ENCODE measurements at places on chromosomes 4 and X. TPM values are rescaled to one million over a fixed set of nuclear protein-coding genes. Genes with fewer than 3 reads are reported as not detected.

ATP1B4 gene
- polyA plus RNA-seq, result not detected

HELT gene
- polyA plus RNA-seq, result not detected

XAGE3 gene
- not detected for polyA plus RNA-seq

CYLC1 gene
- not detected for polyA plus RNA-seq

VSIG4 gene
- 9.5 TPM for polyA plus RNA-seq

SLC25A43 gene
- 1.7 TPM for polyA plus RNA-seq

CACNA1F gene
- polyA plus RNA-seq, result 0.04 TPM

MAP7D2 gene
- 0.23 TPM for polyA plus RNA-seq

NAP1L2 gene
- polyA plus RNA-seq, result 0.18 TPM

CXCL11 gene
- not detected for polyA plus RNA-seq

KIAA0232 gene
- polyA plus RNA-seq, result 20.0 TPM

OPHN1 gene
- polyA plus RNA-seq, result 0.95 TPM

DNA sequence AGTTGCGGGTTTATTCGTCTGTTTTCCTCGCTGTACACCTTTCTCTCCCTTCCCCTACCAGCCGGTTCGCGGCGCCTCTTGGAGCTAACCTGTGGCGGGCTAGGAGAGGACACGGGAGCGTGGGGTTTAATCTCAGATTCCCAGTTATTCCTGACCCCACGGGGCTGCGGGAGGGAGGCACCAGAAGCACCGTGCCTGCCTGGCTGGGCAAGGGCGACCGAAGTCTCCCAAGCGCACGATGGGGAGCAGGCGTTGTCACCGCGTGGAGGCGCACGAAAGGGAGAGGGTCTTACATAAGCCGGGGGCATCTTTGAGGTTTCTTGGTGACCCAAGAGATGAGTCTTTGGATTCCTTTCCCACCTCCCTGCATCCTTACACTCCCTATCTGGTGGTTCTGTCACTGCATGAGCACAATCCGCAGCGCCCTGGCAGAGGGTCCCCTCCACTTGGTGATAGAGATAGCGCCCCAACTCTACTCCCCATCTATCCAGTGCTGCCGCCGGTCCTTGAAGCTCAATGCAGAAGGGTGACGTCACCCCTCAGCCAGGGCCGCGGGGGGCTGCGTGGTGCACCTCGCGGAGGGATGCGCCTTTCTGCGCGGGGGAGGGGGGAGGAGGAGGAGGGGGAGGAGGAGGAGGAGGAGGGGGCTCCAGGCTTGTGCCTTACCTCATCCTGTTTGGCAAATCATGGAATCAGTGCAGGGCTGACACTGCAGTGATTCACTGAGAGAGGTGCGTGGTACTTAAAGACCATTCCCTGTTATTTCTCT, 793 bp downstream of the TSPAN7 start:
- peak; percentile 13 for DNase-seq
- H3K4me1 ChIP-seq, result peaks cover 2% of the 10 kb centered on the region
- H3K4me3 ChIP-seq, result peak overlapping the region; percentile 62
- H3K27me3 ChIP-seq, result no peaks in the 10 kb centered on the region
- no peak overlapping the region for H3K27ac ChIP-seq

DNA sequence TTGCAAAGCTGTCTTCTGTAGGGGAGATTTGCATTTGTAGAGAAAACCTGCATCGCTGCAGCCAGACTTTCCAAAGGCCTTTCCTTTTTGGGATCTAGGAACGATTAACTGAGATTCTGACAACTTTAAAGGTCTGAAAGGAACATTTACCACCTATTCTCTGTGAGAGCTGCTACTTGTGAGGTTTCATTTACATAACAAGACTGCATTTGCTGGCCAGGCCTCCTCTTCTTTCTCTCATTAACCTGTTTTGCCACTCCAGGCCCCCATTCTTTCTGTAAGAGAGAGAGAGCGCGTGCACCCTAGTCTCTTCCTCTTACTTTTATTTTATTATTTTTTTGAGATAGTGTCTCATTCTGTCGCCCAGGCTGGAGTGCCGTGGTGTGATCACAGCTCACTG, 31.6 kb downstream of the TMEM31 start:
- no peaks in the 10 kb centered on the region for H3K36me3 ChIP-seq
- H3K27ac ChIP-seq, result no peak overlapping the region

DNA sequence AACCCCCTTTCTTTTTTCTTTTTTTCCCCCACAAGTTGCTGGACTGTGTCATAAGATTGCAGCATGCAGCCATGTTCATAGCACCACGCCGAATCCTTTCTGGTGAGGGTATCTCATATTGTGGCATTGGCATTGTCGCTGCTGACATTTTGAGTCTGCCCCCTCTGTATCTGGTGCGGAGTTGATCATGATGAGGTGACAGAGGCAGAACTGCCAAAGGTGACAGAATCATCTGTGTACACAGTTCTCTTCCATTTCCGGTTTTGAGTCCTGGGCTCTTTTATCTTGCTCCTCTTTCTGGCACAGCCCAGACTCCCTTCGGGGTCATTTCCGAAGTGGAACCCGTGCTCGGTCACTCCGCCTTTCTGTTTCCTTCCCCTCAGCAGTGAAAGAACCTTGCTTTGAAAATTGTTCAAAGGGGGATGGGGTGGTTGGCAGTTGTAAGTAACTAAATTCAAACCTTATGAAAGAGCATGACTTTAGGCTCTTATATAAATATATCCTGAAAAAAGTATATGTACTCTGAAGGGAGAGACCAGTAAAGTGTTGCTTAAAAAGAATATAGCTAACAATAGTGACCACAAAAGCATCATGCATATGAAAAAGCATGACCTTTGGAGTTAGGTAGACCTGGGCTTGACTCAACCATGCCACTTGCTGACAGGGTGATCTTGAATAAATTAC, 55.0 kb upstream of the BMP2K start:
- H3K4me3 ChIP-seq, result no peak overlapping the region
- DNase-seq, result peak; percentile 48
- no peak overlapping the region for H3K27ac ChIP-seq
- peaks cover 28% of the 10 kb centered on the region for H3K4me1 ChIP-seq
- no peaks in the 10 kb centered on the region for H3K27me3 ChIP-seq

- H3K4me3 ChIP-seq, result no peak overlapping the region
- no peaks in the 10 kb centered on the region for H3K4me1 ChIP-seq
- H3K36me3 ChIP-seq, result no peaks in the 10 kb centered on the region
- no peak overlapping the region for H3K27ac ChIP-seq
- H3K27me3 ChIP-seq, result no peaks in the 10 kb centered on the region
- DNase-seq, result no peak
Observed at GRCh38 chrX:46630141-46630540, 56.6 kb downstream of the CHST7 start.

DNA sequence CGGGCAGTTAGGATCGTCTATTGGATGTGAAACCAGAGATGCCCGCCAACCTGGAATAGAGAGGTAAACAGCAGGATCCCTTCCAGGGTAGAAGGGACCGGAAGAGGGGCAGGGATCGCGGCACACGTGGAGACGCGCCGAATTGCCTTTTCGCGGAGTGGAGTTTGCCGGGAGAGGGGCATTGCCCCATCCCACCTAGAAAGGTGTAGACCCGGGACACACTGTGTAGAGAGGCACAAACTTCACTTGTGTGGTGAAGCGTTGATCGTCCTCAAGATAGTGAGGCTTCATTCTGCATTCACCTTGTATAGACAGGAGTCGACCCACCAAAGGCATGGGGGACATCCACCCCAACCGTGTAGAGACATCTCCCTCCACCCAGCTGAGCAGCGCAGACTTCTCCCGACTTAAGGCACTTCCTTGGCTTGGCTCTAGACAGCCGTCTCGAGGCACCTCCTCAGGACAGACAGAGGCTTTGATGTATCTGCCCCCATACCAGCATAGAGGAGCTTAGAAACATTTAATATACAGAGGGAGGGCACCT, 410 bp downstream of the GNL3L start:
- H3K36me3 ChIP-seq, result no peaks in the 10 kb centered on the region
- no peak for DNase-seq
- no peaks in the 10 kb centered on the region for H3K4me1 ChIP-seq
- H3K27ac ChIP-seq, result peak overlapping the region; percentile 91
- H3K4me3 ChIP-seq, result peak overlapping the region; percentile 76

DNA sequence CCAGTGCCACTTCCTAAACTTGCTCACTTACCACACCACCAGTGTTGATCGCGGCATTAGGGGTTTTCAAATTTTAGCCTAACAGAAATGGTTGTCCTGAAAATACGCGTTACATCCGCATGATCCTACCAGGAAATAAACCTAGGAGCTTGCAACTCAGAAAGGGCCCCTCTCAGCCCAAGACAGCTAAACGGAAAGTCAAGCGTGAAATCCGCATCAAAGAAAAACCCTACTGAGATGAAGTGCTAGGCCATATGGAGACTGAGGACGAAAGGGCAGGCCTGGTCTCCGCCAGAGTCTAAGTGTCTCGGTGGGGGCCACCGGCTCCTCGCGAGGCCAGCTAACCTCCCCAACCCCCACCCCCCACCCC, 626 bp downstream of the YTHDC1 start:
- H3K27ac ChIP-seq, result peak overlapping the region; percentile 98
- peak overlapping the region; percentile 89 for H3K4me3 ChIP-seq
- no peaks in the 10 kb centered on the region for H3K27me3 ChIP-seq
- H3K4me1 ChIP-seq, result peaks cover 41% of the 10 kb centered on the region
- H3K36me3 ChIP-seq, result no peaks in the 10 kb centered on the region
- DNase-seq, result no peak

- no peak overlapping the region for H3K27ac ChIP-seq
- H3K27me3 ChIP-seq, result no peaks in the 10 kb centered on the region
- no peaks in the 10 kb centered on the region for H3K36me3 ChIP-seq
Observed at GRCh38 chr4:1193206-1194009, 21.0 kb upstream of the SPON2 start.

GRCh38 chr4:165328708-165329107, 1.2 kb downstream of the MSMO1 start:
- peaks cover 3% of the 10 kb centered on the region for H3K4me1 ChIP-seq
- no peaks in the 10 kb centered on the region for H3K27me3 ChIP-seq
- H3K27ac ChIP-seq, result no peak overlapping the region
- DNase-seq, result no peak
- no peaks in the 10 kb centered on the region for H3K36me3 ChIP-seq
- peak overlapping the region; percentile 82 for H3K4me3 ChIP-seq

DNA sequence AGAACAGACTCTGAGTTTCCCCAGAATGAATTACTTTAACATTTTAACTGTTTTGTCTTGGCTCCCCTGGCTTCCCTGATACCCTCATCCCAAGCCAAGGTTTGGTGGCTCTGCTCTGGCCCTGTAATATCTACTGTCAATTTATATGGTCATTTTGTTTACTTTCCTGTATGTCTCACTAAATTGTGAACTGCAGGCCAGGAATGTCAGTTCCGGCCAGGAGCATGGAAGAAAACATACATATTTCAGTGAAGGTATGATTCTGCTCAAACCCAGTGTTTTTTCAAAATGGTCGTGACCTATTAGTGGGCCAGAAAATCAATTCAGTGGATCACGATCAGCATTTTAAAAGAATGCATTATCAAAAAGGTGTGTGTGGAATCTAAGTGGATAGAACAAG, 1.2 kb downstream of the RPGR start:
- H3K4me3 ChIP-seq, result peak overlapping the region; percentile 70
- H3K4me1 ChIP-seq, result no peaks in the 10 kb centered on the region
- no peaks in the 10 kb centered on the region for H3K27me3 ChIP-seq
- H3K36me3 ChIP-seq, result no peaks in the 10 kb centered on the region
- DNase-seq, result no peak
- H3K27ac ChIP-seq, result peak overlapping the region; percentile 86

DNA sequence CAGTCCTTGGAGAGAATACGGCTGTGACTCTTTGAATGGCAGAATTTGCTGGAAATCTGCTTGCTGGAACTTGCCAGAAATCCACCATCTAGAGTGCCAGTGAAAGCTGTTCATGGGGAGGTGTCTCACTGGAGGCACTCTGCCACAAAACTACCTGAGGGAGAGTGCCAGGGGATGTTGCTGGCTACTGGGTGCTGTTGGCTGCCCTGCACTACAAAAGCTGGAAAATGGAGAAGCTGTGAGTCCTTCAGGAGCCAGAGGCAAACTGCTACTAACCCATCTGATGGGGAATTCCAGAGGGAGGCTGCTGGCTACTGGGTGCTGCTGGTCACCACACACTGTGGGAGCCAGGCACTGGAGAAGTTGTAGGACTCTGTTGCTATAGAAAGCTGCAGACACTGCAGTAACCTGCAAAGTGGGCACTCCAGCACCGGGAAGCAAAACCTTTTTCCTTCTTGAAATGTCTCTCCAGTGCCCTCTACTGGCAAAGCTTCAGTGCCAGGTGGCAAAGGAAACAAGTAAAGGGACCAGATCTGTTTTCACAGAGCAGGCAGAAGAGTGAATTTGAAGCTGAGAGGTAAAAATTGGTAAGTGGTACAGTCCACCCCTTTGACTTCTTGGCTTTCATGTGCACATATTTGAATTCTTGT, 47.8 kb upstream of the HSD17B10 start:
- no peaks in the 10 kb centered on the region for H3K36me3 ChIP-seq
- no peak for DNase-seq
- no peaks in the 10 kb centered on the region for H3K27me3 ChIP-seq

- no peak overlapping the region for H3K27ac ChIP-seq
- no peak for DNase-seq
- no peak overlapping the region for H3K4me3 ChIP-seq
- no peaks in the 10 kb centered on the region for H3K27me3 ChIP-seq
- H3K4me1 ChIP-seq, result no peaks in the 10 kb centered on the region
Observed at GRCh38 chrX:118853596-118853995, 30.0 kb downstream of the ZCCHC12 start.

- no peaks in the 10 kb centered on the region for H3K27me3 ChIP-seq
- no peak for DNase-seq
- H3K4me1 ChIP-seq, result no peaks in the 10 kb centered on the region
- no peaks in the 10 kb centered on the region for H3K36me3 ChIP-seq
- H3K27ac ChIP-seq, result no peak overlapping the region
Observed at GRCh38 chr4:188986271-188986689, 847.0 kb downstream of the TRIML1 start.

Measured in heart left ventricle (tissue), 16 donors.